Activated CD8-positive, alpha-beta memory T cell treated with anti-CD3 and anti-CD28 coated beads for 24 hours (primary cell): ENCODE measurements at places on chromosomes 4 and X.

DNA sequence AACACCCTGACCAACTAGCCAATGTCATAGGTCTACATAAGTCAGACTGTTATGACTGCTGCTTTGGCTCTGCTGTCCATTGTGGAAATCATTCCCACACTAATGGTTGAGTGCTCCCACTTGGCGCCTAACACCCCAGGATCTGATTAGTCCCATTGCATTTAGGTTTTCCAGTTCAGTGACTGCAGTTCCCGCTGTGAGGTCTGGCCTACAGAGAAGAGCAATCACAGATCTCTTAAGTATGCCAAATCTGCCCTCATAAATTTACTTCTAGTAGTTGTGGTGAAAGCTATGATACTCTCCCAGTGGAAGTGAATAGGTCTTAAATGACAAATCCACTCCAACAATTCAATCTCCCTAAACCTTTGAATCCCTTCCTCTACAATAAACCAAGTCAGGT lies 77.3 kb upstream of the IL2 start:
- no peak for DNase-seq

- DNase-seq: no peak
Observed at GRCh38 chr4:5636766-5637670, 71.3 kb downstream of the EVC2 start.

DNA sequence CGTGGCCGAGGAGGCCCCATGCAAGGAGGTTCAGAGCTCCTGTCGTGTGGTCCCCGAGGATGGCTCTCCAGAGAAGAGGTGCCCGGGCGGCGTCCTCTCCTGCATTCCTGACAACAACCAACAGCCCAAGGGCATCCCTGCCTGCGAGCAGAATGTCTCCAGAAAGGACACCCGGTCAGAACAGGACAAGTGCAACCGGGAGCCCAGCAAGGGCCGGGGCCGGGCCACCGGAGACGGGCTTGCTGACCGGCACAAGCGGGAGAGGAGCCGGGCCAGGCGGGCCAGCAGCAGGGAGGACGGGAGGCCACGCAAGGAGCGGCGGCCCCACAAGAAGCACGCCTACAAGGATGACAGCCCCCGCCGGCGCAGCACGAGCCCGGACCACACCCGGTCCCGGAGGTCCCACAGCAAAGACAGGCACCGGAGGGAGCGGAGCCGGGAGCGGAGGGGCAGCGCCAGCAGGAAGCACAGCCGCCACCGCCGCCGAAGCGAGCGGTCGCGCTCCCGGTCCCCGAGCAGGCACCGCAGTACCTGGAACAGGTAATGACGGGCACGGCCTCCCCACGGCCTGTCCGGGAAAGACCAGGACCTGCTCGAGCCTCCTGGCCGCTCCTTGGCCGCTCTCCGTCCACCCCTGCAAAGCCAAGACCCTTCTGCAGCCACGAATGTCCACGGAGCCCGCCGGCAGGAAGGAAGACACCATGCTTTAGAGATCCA lies 9.8 kb downstream of the AKAP17A start:
- DNase-seq: no peak

- no peak for DNase-seq
Observed at GRCh38 chrX:46713672-46714490, 45.0 kb downstream of the SLC9A7 start.

DNA sequence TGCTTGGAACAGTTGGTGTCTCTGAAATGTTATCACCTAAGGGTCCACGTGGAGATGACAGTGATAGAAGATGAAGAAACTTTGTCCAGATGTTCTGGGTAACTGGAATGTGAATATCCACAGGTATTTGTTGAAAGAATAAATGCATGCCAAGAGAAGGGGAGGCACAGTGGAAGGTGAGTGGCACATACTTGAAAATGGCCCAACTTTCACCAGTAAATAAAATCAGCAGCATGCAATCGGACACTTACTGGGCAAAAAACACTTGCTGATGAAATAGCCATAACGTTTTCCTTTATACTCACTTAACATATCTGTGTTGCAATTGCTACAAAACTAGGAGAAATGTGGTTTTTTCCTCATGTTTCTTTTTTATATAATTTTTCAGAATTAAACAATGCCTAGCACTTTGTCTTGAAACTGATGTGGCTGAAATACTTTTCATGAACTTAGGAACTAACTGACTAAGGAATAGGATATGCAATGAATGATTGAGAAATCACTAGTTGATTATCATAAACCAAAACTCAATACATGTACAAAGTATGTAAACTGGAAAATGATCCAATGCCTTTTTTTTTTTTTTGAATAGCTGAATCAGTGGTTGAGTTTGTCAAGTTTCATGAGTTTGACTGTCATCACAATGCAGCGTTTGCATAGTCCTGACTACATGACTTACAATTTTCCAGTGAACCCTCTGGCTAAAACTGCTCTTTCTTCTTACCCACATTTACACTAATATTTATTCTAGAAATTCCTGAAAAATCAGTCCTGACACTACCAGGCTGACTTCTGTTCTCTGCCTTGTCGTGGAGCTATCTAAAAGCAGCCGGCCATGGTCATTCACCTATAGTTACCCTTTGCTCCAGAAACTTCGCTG lies 127.4 kb downstream of the CPE start:
- no peak for DNase-seq

DNA sequence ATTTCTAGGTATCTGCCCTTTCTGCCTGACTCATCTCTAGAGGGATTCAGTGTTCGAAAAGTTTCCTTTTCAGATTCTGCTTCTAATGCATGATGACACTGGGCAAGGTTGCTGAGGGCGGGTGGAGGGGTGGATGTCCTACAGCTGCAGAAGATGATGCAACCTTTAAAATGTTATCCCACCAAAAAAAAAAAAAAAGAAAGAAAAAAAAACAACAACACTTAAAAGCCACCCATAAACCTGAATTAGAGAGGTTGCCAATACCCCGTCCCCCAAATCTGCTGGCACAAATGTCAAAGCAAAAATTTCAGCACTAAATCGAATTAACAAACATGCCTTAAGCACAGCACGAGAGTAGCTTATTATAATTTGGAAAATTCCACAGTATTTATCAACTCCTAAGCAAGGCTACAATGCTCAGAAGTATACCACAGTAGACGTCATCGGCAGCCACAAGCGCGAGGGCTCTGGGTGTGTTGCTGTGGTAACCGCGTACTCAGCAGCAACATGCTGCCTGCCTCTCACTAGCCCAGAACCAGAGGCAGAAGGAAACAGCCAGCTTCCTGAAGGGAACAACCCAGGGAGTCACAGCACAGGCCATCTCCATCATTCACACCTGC lies 167.5 kb upstream of the MAP3K15 start:
- DNase-seq: peak; percentile 77

DNA sequence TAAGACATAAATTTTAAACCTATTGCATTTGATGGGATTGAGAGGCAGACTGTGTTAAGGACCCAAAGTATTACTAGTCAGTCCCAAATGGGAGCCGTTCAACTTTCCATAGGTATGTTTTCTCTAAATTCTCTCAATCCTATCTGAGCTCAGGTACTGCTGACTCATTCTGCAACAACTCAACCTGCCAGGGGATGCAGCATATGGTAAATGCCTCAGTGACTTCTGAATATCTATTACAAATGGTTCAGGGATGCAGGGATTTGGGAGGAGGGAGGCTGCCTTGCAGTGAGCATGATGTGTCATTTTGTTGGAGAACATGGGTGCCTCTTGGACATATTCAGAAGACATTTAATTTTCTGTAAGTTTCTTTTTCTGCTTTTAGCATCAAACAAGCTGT lies 97.3 kb downstream of the HDAC8 start:
- DNase-seq: no peak

GRCh38 chrX:149650162-149650561 lies 18.6 kb upstream of the TMEM185A start:
- no peak for DNase-seq

DNA sequence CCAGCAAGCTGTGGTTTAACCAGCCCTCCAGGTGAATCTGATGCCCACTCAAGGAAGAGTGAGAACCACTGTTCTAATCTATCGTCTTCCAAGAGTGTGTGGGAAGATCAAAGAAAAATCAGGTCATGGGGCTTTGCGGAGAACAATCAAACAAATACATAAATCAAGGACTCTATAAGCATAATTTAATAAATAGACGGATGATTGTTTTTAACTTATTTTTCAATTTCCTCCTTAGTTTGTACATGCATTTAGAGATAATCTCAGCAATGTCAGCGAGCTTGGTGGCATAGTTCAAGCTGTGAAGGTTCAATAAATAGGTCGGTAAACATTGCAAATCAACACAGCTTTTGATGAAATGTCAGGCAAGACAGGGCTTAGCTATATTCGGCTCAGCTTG lies 84.9 kb downstream of the DMD start:
- DNase-seq: no peak

GRCh38 chrX:12791257-12792228 lies at the start of gene PRPS2:
PRPS2 (plus strand) TSS chrX:12791412; CDS start chrX:12791498, 86 bp downstream.
- DNase-seq: peak; percentile 82

DNA sequence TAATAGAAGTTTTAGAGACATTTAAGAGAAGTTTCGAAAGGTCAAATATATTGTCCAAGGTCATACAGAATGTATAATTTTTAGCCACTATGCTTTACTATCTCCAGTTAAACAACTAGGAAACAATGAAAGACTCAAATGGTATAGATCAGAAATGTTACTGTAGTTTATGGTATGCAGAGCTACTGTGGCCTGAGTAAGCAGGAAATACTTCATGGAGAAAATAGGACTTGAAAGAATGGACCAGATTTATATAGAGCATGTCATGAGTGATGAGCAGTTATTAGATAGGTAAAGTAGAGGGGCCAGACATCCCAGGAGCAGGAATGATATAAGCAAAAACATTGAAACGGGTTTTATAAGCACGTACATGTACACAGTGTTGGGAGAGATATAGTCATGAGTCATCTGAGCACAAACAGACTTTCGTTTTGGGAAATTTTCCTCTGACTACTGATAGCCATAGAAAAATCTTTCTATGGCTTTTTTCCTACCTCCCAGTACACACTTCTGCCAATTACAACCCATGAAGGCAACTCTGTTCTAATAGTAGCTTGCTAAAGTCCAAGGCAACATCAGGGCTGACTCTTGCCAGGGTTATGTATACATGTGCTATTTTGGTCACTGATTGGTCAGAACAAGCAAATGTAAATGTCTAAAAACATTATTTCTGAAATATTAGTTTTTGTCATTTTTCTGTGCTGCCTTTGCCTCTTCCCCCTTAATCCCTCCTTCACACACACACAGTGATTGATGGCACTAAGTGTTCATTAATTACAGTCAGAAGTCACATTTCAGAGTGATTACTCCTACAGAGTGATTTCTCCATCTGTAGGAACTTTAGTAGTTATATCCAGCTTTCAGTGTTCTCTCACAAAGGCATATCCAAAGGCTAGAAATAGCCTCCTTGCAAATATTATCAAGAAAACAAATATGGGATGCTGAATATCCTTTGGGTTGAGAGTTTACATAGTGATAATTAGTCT lies 198.7 kb downstream of the ENOX2 start:
- DNase-seq: no peak

DNA sequence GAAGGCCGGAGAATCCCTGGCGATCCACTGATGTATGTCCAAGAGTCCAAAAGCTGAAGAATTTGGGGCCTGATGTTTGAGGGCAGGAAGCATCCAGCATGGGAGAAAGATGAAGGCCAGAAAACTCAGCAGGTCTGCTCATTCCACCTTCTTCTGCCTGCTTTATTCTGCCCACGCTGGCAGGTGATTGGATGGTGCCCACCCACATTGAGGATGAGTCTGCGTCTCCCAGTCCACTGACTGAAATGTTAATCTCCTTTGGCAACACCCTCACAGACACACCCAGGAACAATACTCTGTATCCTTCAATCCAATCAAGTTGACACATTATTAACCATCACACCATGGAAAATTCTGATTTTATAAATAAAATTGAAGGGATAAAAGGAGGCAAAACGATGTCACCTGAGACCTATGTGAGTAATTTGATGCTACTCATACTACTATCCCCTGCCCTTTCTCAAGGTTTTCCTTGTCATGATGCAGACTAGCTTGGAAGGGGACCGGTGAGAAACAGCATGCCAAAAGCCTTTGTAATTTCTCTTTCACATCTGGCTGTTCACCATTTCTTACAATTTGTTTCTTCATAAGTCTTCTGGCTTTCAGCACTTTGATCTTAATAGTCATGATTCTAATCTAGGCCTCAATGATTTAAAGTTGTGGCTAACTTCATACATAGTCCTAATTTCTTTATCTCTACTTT lies 9.7 kb upstream of the PYURF start:
- no peak for DNase-seq

DNA sequence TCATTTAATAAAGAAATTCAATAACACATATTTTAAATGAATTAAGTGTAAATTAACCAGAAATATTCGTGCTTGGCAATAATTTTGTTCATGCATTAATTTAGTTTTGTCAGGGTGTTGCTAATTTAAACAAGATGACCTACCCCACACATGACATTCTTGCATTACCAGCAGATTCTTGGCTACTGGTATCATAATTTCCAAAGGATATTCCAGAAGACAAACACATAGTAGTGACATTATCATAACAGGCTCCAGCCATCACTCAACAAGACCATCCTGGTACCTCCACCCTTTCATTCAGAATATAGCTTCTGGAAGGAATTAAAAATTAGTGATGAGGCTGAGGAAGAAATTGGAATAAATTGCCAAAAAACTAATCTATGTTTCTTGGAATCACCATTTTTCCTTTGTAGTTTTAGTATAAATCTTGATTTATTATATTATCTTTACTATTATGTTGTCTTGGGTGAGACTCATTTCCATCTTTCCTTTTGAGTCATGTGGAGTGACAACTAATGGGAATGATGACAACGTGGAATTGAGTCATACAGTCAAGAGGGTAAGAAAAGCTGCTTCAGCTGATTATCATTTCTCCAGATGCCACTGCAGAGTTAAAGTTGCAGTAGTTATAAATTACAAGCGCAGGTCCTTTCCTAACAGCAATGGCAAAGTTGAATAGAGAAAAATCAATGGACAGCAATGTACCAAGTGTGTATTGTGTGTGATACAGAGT lies 30.9 kb upstream of the HHIP start:
- no peak for DNase-seq

DNA sequence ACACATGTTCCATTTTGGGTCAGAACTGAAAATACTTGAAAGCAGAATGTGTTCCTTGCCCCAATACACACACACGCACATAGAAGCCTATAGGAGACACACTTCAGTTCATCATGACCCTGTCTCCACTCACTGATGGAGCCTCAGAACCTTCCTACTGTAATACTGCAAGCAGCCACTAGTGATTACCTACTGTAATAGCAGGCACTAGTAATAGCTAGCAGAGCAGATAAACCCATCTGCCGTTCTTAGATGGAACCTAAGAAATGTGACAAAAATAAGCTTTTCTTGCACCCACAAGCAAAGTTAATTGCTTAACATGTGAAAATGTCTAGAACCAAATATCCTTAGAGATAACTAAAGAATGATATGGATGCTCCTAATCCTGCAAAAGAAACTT lies 13.6 kb downstream of the AMTN start:
- no peak for DNase-seq
